ENCODE measurements at places on chromosomes 5 and 9.

DNA sequence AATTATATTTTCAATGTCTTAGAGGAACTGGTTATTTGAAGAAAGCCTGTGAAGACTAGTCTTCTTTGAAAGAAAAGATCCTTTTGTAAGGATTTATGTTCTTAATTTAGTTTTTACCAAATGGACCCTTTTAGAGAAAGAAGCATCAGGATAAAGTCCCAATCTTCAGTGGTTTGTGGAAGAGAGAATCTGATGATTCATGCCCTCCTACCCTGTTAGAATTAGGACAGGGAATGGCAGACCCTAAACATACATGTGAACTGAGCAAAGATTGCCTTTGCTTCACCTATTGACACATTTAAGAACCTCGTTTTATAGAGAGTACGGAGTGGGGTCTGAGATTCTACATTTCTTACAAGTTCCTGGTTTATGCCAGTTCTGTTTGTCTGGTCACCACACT is 20.1 kb upstream of the TMEFF1 start:
- DNase-seq = no peak

- no peak for DNase-seq
Observed at GRCh38 chr9:126156898-126157297, 169.7 kb upstream of the MVB12B start.

- peak; percentile 13 for DNase-seq
Observed at GRCh38 chr9:3441197-3441816, 84.5 kb downstream of the RFX3 start.

- DNase-seq = peak; percentile 51
Observed at GRCh38 chr5:73454379-73455036, 5.9 kb upstream of the FOXD1 start.

GRCh38 chr5:13859270-13860065 is 85.0 kb downstream of the DNAH5 start:
- DNase-seq = no peak

- DNase-seq = no peak
Observed at GRCh38 chr5:143135832-143136551, 267.5 kb downstream of the NR3C1 start.

- no peak for DNase-seq
Observed at GRCh38 chr5:40428126-40428525, 251.6 kb upstream of the PTGER4 start.

GRCh38 chr9:135334953-135335460 is 144.6 kb upstream of the PPP1R26 start:
- DNase-seq = no peak
